ENCODE measurements at places on chromosomes 1 and 21.
A peak's percentile ranks its signal among the peaks of the same experiment; 100 is the strongest.

DNA sequence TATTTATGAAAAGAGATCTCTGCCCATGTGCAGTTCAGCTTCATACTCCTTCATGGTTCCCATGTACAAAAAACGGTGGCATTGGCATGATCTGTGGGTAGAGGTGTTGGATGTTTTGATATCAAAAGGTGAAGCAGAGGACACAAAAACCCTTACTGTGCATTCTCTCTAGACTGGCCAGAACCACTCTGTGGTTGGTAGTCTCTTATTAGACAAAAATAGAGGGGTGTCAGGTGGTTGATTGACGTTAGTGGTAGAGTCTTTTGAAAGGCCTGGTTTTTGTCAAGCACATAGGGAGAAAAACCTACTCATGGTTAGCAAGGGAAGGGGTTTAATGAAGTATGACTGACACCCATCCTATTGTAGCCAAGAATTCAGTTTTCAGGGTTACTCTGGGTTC lies 400.0 kb upstream of the TMPRSS15 start:
- DNase-seq: no peak

DNA sequence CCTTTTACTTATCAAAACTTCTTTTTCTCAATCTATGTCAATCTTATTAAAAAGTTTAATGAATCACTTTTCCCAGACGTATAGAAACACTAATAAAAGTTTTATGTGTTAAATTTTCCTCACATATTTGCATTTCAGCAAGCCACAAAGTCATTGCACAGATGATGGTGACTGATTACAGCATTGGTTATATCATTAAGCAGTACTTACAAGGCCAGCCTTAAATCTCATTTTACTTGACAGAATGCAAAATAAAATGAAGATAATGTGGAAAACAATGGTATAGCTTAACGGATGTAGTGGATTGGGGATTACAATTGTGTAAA lies 39.5 kb downstream of the TMEM200B start:
- DNase-seq: no peak

- no peak for DNase-seq
These were observed 72.8 kb upstream of the NR5A2 start for GRCh38 chr1:199954699-199955098.

- DNase-seq: peak; percentile 29
These were observed 23.7 kb downstream of the HLX start for GRCh38 chr1:220902916-220903315.

DNA sequence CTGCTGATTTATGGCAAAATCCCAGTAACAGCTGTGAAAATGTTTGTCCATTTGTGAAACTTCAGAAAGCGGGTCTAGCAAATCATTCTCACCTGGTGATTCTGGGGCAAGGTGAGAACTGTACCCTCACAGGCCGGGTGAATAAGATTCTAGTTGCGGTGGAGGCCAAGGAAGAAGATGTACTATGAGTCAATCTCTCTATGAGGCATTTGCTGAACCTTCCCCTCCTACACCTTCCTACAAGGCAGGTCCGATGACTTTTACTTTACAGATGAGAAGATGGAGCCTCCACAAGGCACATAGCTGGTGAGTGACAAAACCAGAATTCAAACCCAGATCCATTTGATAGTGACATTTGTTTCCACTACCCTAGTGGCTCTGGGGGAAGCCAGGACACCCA lies 72.7 kb downstream of the BACH1 start:
- no peak for DNase-seq

DNA sequence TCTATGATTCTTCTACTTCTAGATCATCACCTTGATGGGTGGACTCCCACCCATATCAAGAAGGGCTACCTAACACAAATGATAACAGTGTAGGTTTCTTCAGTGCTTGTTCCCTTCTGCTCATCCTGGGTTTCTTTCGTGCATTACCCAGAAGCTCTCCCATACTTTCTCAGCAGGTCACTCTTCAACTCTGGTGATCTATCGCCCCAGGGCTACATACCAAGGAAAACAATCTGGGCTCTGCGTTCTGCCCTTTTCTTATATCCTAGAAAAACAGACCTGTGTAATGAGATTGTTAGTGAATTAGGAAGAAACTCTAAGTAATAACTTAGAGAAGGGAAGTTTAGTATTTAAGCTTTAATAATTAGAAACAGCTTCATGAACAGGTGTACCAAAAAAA lies 370.6 kb upstream of the SPAG17 start:
- DNase-seq: no peak

DNA sequence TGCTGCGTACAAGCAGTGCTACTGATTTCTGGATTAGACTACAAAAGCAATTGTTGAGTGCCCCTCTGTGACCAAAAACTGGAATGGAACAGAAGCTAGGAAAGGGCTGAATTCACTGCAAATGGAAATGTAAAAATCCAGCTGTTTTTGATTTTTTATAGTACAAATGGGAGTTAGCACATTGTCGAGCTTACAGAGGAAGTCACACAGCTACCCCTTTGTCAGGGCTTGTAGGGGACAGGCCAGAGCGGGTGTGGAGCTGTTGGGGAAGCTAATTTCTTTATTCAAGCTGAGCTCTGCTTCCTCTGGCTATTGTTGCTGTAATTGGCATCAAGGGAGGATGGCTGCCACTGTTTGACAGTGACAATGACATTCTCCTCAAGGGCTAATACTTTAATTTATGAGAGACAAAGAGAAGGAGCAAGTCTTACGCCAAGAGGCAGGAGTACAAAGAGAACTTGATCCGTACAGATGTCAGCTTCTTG lies 96.1 kb downstream of the SLC35F3 start:
- no peak for DNase-seq

GRCh38 chr1:66243548-66244130 lies 290.3 kb upstream of the SGIP1 start:
- DNase-seq: no peak

GRCh38 chr1:110702260-110702659 lies 27.5 kb upstream of the KCNA3 start:
- no peak for DNase-seq

DNA sequence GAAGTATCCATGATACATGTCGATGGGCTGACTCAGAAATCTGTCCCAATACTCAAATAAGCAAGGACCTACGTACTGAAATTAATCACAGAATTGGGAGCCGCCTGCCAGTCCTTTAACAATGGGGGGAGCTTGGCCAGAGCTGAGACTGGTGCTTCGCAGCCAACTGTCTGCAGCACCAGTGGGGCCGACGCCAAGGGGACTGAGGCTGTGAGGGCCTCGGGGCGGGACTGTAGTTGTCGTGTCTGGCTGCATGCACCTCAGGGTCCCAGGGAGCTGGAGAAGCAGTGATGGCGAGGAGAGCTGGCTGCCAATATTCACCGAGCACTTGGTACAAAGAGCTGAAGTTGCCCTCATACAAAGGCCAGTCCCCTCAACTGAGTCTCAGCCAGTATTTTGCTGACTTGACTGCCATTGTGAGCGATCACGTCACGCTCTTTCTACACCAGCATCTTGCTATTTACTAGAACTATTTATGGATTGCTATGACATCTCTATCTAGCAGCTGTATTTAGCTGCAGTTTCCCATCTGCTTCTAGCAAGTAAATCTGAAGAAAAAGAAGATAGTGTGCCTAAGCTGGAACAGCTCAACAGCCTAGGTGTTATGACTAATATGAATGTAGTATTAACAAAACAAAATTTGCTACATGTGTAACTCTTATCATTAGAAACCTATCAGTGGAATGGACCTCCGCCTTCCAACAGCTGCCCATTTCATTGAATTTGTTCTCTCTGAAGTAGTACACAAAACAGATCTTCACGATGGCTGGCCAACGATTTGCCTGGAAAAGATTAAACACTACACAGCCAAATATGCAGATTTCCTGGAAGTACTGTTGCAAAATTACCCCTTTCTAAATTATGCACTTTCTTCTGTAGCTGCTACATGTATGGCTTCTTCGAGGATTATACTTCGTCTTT lies 29.1 kb downstream of the EVI5 start:
- no peak for DNase-seq

DNA sequence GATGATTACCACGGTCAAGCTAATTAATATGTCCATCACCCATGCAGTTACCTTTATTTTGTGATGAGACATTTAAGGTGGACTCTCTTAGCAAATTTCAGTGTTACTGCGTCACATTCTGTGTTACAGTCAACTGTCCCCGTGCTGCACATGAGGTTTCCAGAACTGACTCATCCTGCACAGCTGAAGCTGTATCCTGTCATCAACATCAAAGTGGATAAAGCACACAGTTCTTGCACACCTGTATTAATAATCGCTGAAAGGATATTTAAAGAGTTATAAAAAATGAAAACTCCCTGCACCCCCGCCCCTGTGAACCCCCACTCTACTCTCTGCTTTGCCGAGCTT lies 3.4 kb upstream of the KRTAP10-5 start:
- no peak for DNase-seq
